COLO829 (cell line): ENCODE measurements at places on chromosomes 6 and 20.

DNA sequence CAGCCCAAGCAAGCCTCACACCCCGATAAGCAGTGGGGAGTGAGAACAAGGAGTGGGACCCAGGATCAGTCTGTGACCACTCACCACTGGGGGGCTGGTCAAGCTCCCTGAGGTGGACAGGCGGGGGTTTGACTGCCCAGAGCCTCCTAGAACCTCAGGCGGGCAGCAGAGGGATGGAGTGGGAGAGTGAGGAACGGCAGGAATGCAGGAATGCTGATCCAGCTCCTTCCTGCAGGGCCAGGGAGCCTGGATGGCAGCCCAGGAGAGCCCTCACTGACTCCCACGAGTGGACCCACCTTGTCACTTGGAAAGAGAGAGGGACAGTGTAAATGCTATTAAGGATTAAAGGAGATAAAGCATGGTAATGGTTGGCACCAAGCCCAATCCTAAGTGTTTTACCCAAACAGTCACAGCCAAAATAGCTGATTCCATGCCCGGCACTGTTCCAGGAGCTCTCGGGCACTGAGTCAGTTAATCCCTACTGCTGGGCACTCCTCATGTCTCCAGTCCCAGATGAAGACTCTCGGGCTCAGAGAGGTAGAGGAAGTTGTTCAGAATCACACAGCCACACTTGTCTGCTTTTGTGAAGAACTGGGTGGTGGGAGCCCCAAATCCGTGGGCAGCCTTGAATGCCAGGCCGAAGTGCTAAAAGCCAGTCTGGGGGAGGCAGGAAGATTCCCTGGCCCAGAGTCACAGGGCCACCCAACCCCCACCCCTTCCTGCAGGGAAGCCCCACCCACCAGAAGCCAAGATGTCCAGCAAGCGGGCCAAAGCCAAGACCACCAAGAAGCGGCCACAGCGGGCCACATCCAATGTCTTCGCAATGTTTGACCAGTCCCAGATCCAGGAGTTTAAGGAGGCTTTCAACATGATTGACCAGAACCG lies 3.1 kb downstream of the MYL9 start:
- no peak for DNase-seq

- no peak for DNase-seq
These were observed 500.4 kb upstream of the SULF2 start for GRCh38 chr20:48285656-48286055.

DNA sequence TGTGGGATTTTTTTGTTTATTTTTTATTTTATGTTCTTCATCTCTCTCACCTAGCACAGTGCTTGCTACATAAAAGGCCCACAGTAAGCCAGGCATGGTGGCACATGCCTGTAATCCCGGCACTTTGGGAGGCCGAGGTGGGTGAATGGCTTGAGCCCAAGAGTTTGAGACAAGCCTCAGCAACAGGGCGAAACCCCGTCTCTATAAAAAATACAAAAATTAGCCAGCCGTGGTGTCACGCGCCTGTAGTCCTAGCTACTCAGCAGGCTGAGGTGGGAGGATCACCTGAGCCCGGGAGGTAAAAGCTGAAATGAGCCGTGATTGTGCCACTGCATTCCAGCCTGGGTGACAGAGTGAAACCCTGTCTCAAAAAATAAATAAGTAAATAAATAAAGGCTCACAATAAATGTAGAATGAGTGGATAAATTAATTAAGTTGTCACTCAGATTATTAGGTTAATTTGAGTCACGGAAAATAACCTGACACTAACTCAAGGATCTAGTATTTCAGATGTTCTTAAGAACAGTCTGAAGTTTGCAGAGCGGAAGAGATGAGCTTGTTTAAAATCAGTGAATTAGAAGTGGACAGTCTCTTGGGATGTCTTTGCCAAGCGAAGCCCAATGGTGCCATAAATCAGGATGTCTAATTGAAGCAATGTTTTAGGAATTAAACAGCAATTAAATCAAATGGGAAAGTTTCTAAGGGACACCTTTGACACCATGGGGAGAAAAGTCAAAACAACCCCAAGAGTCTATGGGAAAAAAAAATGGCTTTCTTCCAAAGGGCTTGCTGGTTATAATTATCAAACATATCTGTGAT lies 214.4 kb downstream of the ZNF217 start:
- no peak for DNase-seq

- no peak for DNase-seq
These were observed 1.1 kb upstream of the TREML1 start for GRCh38 chr6:41155132-41155805.

GRCh38 chr20:46749147-46749546 lies 39.7 kb downstream of the SLC2A10 start:
- no peak for DNase-seq

DNA sequence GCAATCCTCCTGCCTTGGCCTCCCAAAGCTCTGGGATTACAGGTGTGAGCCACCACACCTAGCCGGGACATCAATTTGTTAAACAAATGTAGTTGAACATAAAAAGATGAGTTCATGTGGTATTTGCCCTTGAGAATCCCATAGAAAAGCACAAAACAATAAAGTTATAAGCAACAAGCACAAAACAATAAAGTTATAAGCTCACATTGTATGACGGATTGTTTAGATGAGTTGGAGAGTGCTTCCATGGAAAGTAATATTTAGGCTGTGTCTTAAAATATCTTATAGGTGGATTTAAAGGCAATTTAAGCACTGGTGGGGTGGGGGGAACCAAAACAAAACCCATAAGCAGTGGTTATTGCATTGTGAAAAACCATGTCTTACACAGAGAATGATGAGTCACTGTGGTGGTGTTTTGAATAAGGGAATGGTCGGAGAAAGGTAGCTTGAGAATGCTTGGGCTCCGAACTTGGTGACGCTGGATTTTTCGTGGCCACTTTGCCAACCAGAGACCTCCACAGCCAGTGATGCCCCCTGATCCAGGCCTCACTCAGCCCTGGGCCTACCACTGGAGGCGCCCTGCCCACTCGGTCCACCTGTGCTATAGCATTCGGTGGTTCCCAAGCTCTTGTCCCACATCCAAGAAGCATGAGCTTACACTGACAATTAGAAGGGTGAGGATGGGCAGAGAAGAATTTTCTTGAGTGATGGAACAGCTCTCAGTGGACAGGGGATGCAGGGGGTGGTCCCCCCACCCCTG lies 256.0 kb downstream of the CDKAL1 start:
- DNase-seq = no peak

DNA sequence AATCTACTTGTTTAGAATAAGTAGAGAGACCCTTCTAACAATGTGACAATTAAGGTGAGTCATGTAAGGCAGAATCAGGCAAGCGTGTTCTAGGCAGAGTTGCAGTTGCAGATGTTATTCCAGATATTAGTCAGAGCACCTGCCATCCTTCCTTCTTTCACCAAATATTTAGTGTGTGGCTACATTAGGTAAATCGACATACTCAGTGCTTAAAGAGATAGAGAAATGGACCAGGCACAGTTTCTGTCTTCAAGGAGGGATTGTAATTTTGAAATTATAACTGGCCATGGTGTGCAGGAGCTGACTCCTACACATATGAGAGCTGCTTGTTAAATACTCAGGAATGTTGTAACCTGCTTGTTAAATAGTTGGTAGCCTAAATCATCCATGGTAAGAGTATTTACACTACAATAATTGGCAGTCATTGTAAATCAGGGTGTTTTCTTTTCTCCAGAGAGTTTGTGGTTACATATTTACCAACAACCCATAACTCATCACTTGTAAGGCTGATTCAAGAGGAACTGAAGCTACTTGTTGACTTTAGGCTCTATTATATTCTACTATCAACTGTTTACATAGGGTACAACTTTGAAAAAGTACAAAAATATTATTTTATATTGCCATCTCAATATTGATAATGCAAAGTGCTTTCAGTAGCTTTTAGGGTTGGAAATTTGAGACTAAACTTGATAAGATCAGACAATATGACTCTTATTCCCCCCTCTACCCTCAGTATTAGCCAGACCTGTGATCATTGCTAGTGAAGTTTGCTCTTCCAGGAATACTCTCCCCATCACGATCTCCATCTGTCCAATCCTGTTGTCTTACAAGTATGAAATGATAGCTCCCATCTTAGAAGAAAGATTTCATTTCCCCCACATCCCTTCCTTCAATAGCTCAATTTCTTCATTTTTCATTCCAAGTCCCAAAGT lies 607.1 kb downstream of the COL12A1 start:
- no peak for DNase-seq

- no peak for DNase-seq
These were observed 1.9 kb upstream of the NECAB3 start for GRCh38 chr20:33676121-33676520.

DNA sequence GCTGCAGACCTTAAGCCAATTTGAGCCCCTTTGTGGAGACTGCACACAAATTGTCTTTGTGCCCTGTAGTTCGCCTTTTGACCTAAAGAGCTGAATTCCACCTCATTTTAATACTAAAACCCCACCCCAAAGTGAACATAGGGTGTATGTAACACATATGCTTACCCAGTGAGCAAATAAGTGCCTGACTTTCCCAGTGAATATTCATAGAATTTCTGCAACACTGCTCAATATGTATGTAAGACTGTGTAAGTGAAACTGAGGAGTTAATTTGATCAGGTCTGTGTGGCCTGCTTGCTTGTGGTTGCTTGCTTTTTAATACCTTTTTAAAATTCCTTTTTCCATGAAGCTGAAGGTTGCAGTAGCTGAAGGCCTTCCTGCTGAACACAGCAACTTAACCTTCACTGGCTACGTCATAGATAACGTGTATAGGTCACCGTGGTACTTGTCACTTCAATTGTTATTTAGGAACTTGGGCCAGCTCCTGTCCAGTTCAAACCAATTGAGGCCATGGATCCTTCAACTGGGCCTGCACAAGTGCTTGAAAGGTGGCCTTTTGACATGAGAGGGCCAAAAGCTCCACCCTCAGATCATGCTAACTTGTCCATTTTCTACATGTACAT lies 131.7 kb upstream of the BTBD3 start:
- DNase-seq = no peak

GRCh38 chr6:109736273-109737025 lies 45.4 kb downstream of the FIG4 start:
- DNase-seq = no peak

DNA sequence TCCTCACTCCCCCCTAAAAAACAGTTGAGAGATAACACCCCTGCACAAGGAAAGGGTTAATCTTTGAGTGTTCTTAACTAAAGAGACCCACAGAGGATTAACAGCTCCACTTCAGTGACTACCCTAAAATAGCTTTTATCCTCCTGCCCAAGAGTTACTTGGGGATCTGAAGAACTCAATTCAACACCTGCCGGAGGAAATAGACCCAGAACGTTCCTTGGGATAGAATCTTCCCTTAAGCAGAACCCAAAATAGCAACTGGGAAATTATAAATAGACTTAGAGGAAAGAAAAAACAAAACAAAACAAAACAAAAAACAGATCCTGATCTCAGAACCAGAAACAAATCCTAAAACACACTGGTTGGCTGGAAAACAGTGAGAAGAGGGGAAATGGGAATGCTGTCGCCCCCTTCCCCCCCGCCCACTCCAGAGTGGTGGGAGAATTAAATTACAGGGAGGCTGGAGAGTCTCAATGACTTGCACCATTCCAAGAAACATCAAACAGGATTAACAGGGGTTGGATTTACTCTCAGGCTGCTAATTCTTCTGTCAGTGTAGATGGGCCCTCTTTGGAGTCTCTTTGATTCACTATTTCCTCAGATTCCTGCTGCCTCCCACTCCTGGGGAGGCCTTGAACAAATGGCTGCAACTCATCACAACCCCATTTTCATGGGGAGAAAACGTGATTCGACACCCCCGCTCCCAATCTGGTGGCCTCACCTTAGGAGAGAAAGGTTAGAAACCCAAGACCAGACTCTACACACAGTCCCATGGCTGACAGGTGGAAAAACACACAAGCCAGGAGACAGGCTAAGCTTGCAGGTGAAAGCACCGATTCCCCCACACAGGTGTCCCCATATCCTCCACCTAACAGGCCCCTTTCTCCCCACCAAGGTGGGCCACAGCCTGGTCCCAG lies 1.4 kb downstream of the PLAGL2 start:
- DNase-seq = no peak

GRCh38 chr20:21063276-21063675 lies 42.9 kb downstream of the LINC00237 start:
- no peak for DNase-seq

GRCh38 chr20:36407199-36407733 lies 101.1 kb downstream of the DLGAP4 start:
- DNase-seq = no peak

DNA sequence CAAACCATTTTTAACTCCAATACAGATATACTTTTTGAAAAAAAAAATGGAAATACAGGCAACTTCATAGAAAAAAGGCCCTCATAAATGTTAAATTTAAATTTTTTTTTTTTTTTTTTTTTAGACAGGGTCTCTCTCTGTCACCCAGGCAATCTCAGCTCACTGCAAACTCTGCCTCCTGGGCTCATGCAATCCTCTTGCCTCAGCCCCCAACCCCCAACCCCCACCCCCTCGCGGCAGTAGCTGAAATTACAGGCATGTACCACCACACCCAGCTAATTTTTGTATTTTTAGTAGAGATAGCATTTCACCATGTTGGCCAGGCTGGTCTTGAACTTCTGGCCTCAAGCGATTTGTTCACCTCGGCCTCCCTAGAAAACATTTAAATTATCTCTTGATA lies 12.8 kb upstream of the ULBP3 start:
- DNase-seq = no peak

GRCh38 chr20:34312024-34312460 lies 8.9 kb upstream of the AHCY start:
- no peak for DNase-seq

- DNase-seq = no peak
These were observed 5.4 kb upstream of the DEK start for GRCh38 chr6:18269717-18270116.

DNA sequence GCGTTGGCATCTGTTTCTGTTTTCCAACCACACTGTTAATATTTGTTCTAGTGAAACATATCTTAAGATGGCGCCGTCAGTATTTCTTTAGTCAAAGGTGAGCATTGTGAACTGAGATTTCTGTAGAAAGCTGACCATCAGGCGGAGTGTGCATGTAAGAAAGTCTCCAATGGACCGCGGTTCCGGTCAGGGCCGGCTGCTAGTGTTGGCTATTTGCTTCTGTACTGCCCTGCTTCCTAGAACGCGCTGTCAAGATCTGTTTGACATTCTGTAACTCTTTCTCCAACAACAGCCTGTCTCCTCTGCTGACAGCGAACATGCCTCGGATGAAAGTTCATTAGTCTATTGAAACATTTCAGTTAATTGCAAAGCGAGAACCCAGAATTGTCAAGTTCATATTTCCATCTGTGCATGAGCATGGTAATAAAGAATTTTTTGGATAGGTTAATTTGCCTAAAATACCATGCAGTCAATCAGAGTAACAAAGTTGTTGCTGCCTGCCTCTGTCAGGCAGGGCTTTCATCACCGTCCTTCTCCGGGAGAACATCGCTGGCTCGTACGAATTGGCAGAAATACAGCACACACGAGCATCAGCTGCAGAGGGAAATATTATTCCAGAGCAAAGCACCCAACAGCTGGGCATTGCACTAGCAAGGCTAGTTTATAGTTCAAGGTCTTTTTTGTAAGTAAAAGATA lies 369.1 kb downstream of the CDH4 start:
- DNase-seq = no peak

- DNase-seq = no peak
These were observed 51.0 kb downstream of the GPR6 start for GRCh38 chr6:110029144-110029543.

DNA sequence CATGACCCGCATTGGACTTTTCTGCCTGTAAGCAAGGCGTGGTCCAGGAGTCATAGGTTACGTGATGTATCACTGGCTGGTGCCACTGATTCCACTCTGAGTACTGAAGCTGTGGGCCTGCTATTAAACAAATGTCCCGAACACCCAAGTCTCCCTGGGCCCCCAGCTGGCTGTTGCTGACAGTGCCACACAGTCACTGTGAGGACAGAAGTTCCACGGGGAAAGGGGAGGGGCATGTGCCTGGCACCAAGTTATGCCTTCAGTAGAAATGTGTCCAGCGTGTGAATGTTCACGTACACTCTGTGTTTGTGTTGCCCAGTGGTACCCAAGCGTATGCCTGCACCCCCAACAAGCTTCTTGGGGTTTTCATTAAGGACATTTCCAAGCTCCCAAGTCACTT lies 171.4 kb upstream of the QKI start:
- DNase-seq = no peak
